ENCODE measurements at places on chromosomes 16 and 17.

DNA sequence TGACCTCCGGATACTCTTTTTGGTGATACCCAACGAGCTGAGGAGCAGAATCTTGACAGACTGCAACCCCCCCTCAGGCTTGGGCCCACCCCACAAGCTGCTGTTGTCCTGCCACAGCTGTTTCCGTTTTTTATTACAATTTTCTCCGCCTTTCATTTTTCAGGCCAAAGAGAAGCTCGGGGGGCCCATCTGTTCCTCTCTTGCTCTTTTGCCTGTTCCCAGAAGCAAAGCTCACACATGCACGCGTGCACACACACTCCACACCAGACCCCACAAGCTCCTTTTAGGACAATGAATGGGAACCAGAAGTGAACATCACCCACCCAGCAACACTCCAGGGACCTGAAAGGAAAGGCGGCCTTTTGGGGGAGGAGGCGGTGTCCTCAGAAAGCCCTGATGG is 16.3 kb downstream of the SOX9 start:
- no peak for DNase-seq

- DNase-seq = no peak
Observed at GRCh38 chr16:78693496-78693895, 594.0 kb downstream of the WWOX start.

- DNase-seq = peak; percentile 64
Observed at GRCh38 chr17:74199306-74200092, 4.0 kb upstream of the RPL38 start.

- no peak for DNase-seq
Observed at GRCh38 chr16:77500934-77501664, 66.3 kb upstream of the ADAMTS18 start.

- no peak for DNase-seq
Observed at GRCh38 chr16:67954421-67955196, 10.7 kb upstream of the LCAT start.

DNA sequence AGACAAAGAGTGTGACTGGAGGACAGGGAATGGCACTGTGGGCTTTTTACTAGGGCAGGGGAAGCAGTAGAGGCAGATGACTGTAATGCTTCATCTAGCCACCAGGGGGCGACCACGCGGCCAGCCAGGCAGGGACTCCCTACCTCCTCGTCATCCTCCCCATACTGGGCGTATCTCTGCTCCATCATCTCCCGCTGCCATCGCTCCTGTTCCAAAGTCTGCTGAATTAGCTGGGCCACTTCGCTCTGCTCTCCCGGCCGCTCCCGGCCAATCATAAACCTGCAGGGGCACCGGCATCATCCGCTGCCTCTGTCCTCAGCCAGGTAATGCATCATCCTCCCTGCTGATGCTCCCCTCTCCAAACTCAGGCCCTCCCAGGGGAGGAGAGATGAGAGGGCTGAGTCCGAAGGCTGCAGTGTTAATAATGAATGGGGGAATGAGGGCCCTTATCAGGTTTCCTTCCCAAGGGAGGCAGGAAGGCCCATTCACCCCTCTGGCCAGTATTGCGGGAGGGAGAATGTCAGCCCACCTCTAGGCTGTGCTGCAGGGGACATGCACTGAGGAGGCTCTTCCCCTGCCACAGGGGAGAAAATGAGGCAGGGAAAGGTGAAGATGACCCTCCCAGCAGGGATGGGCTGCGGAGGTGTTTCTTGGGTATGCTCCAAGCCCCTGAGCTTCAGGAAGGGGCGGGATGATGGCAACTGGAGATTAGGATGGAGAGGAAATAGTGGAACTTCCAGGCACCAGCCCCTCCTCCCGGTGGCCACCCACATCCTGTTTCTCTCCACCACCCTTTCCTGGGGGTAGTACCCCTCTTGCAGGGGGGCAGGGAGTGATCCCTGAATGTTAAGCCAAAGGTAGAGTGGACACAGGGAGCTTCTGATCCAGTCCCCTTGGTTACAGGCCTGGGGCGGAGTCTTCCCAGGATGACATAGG is 10.3 kb upstream of the SAMD14 start:
- DNase-seq = peak; percentile 88

GRCh38 chr17:57111386-57111785 is 26.3 kb downstream of the AKAP1 start:
- DNase-seq = no peak

DNA sequence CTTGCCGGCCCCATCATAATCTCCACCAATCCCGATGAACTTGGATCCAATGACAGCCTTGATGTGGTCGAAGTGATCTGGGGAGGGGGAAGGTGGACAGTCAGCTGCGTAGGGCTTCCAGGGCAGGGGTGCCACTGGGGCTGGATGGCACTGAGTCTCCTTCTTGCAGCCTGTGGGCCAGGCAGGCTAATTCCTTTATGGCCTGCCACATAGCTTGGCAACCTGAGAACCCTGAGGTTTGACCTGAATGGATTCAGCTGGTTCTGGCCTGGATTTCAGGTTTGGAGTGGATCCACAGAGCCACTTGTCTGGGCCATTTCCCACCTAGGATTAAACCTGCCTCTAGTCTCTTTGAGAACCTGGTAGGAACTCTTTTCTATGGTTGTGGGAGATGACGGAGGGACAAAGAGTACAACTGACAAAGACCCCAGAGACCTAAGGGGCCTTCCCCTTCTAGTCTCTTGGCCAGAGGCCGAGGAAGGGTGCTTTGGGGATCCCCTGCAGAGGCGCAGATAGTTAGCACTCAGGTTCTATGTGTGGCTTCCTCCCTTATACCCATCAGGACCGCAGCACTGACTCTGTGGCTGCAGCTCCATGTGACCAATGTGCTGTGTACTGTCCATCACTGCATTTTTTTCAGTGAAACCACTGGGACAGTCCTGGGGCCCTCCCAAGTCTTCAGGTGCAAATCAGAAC is 9.2 kb upstream of the DPEP3 start:
- DNase-seq = no peak

- DNase-seq = no peak
Observed at GRCh38 chr17:75313941-75314551, 24.8 kb upstream of the SLC25A19 start.

DNA sequence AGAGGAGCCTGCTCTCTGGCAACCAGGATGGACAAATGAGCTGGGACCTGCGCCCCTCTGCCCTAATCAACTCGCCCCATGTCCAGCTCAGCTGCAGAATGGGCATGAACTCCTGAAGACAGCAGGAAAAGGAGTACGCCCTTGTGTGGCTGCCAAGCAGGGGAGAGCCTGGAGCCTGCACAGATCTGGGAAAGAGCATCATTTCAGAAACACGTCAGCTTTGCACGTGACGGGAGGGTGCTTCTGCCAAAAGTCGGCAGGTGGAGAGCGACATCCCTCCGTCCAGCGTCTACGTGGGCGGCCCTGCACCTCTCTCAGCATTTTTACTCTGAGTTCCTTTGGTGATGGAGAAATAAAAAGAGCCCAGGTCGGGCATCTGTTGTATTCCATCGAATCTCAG is 18.5 kb downstream of the NME3 start:
- DNase-seq = no peak

DNA sequence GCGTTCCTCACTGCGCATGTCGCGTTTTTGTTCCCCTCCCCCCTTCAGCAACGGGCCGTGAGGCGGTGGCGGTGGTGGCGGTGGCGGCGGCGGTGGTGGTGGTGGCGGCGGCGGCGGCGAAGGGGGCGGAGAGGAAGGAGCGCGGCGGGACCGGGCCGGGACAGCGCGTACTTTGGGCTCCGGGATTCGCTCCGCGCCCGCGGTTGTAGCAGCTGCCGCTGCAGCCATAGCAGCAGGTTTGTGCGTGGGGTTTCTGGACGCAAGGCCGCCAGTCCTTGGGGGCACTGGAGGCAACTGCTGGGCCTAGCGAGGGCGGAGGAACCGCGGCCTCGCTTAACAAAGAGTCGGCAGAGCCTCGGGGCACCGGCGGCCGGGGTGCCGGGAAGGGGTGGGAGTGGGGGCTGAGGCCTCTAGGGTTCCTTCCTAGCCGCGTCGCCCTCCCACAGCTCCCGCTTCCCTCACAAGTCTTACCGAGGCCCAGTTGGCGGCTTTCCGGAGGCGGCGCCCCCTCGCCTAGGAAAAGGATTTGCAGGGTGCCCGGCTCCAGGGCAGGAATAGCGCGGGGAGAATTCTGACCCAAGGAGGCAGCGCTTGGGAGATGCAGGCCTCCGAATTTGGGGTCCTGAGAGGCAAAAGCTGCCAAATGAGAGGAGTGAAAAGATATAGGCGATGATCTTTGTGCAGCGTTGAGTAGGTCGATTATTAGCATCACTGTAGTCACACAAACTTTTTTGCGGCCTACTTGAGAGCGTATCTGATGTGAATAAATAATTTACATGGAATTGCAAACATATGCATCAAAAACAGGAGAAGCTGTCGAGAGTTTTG is at the start of gene DDX42:
Gene DDX42 (plus strand): TSS at position 30 of the 828 bp plus-strand sequence. CDS start 12,880 bp downstream, outside the sequence.
- DNase-seq = no peak

- DNase-seq = peak; percentile 47
Observed at GRCh38 chr17:47203984-47204721, 5.0 kb upstream of the MYL4 start.

- no peak for DNase-seq
Observed at GRCh38 chr17:80101946-80102663, 724 bp downstream of the GAA start.

- no peak for DNase-seq
Observed at GRCh38 chr17:50954641-50955121, 88.5 kb upstream of the TOB1 start.

GRCh38 chr16:52787709-52788108 is 240.8 kb upstream of the TOX3 start:
- no peak for DNase-seq

GRCh38 chr16:20822521-20823325 is 16.4 kb downstream of the REXO5 start:
- DNase-seq = no peak

GRCh38 chr16:68995011-68995504 is 110.4 kb upstream of the HAS3 start:
- DNase-seq = no peak

GRCh38 chr16:30820952-30821421 is 34.0 kb upstream of the ZNF629 start:
- no peak for DNase-seq

DNA sequence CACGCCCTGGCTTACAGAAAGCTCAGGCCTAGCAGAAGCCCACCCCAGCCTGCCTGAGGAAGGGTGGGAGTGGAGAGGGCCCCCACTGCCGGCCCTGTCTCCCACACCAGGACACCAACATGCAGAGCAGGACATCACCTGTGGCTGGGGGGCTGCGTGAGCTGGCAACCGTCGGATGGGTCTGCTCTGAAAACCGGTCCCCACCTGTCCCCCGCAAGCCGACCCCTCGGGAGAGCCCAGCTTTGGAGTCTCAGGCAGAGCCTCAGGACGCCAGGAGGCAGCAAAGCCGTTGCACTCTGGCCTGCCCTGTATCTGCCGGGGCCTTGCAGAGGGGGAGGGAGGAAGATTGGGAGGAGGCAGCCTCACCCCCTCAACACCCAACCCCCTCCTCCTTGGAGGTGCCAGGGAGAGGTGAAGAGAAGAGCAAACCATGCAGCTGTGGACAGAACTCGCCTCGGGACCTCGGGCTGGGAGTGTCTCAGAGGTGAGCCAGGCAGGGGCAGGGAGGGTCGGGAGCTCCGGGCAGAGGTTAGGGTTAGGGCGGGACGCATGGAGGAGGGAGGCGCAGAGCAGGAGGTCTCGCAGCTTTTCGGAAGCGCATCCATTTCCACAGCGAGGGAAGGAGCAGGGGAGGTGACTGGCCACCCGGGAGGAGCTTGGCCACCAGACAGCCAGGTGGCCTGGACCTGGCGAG is 30.4 kb upstream of the ZC3H18 start:
- DNase-seq = no peak

DNA sequence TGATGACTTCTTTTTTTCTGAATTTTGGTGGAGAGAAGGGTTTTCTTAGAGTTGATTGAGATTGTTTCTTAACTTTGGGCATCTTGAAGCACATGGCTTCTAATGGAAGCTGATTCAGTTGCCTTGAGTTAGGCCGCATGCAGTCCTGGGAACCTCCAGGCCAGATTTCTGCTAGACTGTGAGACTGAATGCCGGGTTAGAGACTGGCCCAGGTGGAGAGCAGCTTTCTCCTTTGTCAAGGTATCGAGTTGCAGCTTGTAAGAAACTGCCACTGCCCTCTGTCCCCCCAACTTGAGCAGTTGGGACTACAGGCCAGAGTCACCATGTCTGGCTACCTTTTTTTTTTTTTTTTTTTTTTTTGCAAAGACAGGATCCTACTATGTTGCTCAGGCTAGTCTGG is 77.6 kb downstream of the CLEC16A start:
- DNase-seq = no peak

- no peak for DNase-seq
Observed at GRCh38 chr17:29723278-29724047, 100.8 kb upstream of the CORO6 start.

- DNase-seq = no peak
Observed at GRCh38 chr16:57892447-57893096, 78.4 kb downstream of the CNGB1 start.

DNA sequence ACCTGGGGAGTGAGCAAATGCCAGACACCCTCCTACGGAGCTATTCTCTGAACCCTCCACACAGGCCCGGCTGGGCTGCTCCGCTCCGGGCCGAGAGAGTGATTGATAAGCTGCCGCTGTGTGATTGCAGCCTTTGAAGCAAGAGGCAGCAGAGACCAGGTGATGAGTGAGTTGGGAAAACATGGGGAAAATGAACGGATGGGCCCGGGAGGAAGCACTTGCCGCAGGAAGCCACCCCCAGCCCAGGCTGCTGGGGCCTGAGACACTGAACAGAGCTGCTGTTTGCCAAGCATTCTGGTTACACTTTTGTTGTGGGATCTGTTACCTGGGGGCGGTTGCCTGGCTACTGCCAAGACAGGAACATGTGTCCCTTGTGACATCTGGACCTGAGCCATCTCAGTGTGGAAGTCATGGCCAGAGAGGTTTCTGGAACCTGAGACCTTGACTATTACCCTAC is 46.4 kb upstream of the KLHDC4 start:
- no peak for DNase-seq

DNA sequence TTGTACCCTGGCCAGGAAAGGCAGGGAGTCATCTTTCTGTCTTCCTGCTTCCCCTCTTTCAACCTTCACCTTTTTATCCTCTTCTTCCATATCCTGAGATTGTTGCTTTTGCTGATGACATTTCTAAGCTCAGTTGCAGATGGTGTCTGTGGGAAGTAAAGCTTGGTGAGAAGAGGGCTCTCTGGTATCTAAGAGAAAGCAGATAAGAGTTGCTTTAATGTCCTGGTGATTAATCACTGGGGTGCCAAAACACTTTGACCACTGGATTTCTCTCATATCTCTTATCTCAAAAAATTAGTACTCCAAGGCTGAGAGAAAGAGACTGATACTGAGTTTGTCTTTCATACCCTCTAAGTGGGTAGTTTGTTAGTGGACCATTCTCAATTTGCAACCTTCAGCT is 71.3 kb downstream of the NEUROD2 start:
- DNase-seq = no peak

GRCh38 chr16:734981-735881 is 5.6 kb downstream of the CIAO3 start:
- no peak for DNase-seq

DNA sequence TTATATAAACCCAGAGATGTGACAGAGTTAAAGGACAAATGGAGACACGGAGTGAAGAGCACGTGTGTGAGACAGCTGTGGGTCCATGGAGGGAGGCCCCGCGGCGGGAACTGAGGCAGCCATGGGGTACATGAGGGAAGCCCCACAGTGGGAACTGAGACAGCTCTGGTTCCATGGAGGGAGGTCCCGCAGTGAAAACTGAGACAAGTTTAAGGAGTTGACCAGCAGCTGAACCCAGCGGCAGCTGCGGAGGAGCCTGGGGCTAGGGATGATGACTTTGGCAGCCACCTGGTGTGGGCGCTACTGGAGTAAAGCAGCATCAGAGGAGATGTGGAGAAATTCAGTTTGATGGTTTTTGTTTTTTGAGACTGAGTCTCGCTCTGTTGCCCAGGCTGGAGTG is 185.1 kb downstream of the RPTOR start:
- no peak for DNase-seq
